ENCODE measurements at places on chromosomes 6 and 20.

GRCh38 chr6:155894758-155895157, 439.1 kb upstream of the NOX3 start:
- no peak for DNase-seq

- DNase-seq = no peak
Observed at GRCh38 chr6:134190883-134191282, 127.0 kb downstream of the SGK1 start.

GRCh38 chr6:44133003-44133931, 5.9 kb downstream of the TMEM63B start:
- peak; percentile 84 for DNase-seq

GRCh38 chr6:127514179-127514772, 4.9 kb downstream of the MTCL3 start:
- no peak for DNase-seq

DNA sequence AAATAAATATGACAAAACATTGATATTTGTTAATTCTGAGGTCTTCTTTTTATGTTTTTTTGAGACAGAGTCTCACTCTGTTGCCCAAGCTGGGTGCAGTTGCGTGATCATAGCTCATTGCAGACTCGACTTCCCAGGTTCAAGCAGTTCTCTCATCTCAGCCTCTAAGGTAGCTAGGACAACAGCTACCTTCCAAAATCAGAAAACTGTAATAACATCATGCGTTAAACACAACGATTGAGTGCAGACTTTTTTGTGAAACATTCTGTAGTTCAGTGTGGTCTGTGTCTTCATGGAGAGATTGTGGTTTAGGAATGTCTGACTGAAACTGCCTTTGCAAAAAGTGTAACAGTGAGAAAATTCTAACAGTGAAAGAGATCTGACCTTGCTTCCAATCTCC, 16.1 kb upstream of the DOK5 start:
- DNase-seq = no peak

DNA sequence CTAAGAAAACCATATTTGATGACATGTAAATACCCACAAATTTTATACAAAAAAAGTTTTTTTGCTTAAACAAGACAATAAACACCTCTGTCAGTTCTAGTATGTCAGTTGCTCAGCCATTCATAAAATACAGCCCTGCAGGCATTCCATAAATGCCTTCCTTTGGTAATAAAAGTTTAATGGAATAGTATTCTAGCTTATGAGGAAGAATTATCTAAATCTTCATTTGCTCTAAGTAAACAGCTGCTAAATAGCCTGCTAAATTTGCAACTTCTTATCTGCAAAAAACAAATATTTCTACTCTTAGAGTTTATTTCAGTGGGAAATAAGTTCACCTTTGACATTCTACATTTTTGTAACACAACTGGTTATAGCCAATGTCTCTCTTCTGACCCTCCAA, 108.8 kb downstream of the SMLR1 start:
- no peak for DNase-seq

DNA sequence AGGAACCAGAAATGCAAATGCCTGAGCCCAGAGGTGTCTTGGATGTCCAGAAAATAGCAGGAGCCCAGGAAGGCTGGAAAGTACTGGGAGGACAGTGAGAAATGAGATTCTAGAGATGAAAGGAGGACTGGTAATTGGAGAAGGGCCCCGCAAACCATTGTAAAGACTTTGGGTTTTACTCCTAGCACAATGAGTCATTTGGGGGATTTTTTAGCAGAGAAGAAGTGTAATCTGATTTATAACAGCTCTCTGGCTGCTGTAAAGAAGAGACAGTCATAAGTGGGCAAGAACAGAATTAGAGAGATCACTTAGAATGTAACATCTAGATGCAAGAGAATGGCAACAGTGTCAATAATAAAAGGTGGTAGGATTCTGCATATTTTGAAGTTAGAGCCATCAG, 40.2 kb downstream of the SLC35F1 start:
- DNase-seq = no peak

DNA sequence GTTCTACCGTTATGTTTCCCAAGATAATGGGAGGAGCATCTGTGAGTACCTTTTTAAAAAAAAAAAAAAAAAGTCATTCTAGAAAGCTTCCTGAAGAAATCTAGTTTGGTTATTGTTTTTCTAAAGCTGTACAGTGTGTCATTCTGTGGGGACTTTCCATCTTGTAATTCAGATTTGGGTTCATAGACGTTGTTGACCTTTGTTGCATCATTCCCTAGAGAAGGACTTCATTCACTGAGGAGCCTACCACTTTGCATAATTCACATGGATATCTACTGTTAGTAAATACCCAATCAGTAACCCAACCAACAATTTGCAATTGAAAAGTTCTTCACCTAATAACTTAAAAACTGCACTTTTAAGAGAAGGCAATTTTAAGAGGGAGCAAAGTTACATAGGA, 60.1 kb downstream of the RPP40 start:
- DNase-seq = peak; percentile 50

DNA sequence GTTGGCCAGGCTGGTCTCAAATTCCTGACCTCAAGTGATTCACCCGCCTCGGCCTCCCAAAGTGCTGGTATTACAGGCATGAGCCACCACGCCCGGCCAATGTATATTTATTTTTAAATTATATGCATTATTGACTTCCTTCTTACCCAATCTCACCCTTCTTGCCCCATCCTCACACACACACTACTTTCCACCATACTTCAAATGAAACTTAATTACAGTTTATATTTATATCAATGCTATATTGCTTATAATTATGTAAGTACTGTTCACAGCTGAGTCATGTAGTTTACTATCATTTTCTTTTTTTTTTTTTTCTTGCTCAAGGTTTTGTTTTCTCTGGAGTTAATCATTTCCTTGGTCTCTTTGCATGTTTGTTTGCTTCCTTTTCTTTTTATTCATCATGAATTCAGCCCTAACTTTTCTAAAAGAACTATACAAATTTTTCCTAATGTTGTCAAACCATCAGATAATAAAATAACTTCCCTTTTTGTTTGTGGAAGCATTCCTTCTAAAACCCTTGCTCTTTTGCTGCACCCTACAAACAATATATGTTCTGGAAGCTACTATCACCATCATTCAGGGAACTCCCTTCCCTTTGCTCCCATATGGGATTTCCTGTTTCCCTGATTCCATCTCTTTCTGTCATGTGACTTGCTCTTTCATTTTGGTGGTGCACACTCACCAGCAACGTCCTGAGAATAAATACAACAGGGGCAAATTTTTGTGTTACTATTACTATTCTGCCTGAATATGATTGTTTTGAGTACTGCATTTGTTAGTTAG, 201.7 kb upstream of the SASH1 start:
- no peak for DNase-seq

- no peak for DNase-seq
Observed at GRCh38 chr6:149147938-149148718, 169.4 kb upstream of the TAB2 start.

DNA sequence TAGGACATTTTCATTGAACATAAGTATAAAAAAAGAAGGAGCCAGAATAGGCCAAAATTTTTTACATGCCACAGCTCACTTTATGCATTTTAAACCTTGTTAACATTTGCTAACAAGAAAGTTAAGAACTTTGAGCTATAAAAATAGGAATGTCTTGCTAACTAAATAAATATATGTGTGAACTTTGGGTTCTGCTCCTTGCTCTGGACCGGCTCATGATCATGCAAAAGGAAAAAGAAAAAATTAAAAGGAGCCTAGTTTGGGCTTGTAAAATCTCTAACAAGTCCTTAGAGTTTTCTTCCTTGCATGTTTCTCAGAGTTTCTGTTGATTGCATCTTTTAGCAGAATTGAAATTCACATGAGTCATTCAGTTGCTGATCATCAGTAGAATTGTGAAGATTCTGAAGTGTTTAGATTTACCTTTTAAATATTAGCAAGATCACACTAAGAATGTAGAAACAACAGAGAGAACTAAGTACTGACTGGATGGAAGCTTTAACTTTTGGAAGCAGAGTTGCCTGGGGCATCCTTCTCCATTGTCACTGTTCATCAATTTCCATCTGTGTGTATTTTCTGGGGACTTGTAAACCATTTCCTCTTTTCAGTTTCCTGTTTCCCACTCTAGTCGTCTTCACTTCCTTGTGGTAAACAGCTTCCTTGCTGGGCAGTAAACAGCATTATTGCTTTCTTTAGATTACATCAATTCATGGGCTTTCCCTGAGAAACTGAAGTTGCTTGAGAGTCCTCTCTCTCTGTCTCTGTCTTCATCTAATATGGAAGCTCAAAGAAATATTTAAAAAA, 458.4 kb upstream of the BTBD3 start:
- DNase-seq = no peak

DNA sequence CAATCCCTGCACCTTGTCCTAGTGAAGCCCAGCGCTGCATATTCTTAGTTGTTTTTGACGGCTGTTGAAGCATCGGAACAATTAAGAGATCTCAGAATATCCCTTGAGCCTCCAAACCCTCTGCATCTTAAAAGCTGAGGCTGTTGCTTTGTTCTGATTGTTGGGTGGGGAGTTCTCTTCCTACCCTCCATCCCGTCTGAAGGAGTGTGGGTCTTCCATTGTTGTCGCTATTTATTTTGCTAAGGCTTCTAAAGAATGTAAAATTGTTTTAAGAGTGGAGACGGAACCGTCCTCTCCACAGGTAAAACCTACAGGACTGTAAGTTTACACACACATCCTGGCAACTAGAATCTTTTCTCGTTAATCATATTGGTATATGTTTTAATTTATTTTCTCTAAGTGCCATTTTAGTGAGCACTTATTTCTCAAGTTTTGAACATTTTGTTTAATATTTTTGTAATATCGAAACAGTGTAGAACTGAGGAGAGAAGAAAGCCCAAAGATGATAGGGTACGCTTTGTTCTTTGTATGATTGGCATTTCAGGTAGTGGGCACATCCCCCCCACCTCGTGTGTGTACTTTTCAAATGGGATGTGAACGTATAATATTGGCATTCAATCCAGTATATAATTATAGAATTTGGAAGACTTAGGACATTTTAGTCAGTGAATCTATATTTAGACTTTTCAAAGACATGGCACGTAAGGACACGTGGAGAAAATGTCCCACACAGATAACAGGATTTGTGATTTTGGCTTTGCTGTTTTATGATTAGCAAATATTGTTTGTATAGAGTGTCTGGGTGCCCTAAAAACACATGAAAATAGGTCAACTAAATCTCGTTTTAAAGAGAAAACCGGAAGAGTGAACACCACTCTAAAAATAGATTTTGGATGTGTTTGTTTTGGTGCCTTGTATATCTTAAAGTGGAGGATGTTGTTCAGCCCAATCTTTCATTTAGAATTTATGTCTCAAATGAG, 1.3 kb downstream of the RNF146 start:
- peak; percentile 58 for DNase-seq

DNA sequence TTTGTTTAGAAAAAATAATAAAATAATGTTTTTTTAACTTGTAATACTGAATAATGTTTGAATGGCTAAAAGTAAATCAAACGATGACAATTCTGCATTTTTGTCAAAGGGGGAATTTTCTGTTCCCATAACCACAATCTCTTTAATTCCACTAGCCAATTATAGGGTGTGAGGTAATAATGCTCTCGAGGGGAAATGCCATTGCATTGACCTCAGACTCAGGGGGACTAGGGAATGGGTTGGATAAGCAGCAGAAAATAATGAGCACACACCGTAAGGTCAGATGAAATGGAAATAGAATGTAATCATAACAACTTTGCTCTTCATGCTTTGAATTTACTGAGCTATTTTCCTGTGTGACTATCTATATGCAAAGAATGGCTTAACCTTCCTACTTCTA, 584.7 kb downstream of the RFPL4B start:
- DNase-seq = no peak

DNA sequence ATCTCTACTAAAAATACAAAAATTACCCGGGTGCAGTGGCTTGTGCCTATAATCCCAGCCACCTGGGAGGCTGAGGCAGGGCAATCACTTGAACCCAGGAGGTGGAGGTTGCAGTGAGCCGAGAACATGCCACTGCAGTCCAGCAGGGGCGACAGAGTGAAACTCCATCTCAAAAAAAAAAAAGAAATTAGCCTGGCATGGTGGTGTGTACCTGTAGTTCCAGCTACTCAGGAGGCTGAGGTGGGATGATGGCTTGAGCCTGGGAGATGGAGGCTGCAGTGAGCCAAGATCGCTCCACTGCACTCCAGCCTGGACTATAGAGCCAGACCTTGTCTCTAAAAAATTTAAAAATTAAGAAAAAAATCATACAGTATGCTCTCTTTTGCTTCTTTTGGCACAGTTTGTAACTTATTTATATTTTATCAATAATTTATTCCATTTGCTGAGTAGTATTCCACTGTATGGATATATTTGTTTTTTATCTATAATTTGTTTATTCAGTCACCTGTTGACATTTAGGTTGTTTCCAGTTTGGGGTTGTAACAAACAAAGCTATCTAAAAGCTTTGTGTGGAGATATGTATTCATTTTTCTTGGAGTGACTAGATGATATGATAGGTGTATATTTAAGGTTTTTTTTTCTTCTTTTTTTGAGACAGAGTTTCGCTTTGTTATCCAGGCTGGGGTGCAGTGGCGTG, 8.0 kb upstream of the MYBL2 start:
- no peak for DNase-seq

GRCh38 chr6:168132531-168133167, 53.6 kb upstream of the FRMD1 start:
- DNase-seq = peak; percentile 81

DNA sequence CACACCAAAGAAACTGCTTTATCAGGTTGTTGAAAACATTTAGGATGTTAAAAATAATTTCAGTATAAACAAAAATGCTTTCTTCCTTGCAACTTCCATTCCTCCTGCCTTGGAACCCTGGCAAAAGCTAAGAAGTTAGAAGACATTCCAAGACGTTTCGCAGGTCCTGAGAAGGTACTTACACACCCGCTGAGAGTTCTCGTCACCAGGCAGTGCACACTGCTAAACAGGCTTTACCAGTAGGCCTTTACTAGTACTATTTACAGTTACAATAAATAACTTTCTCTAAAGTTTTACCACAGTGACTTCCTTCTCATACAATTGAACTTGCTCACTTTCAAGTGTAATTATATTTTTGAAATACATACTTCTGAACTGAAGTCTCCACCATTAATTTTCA, 81.4 kb upstream of the RPS6KA2 start:
- DNase-seq = no peak

DNA sequence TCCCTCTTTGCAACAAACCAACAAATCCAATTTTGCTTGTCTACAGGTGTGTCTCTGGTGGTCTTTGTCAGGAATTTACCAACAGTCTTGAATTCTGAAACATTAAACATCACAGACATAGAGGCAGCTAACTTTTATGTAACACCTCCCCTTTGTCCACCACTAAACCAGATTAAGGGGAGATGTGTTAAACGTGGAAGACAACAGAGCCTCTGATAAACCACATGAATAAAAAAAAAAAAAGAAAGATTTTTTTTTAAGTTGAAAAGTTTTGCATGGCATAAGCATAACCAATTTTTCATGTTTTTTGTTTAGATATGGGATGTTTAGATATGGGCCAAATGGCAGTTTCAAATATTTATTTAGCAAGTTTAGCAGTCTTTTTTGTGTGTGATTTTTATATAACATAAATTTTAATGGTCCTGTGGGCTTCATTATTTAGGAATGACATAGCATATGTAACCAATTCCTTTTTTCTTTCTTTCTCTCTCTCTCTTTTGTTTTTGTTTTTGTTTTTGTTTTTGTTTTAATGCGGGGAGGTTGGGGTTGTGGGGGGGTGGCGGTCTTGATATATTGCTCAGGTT, 60.7 kb upstream of the BTN3A2 start:
- no peak for DNase-seq

Measured in NCI-H526 (cell line).